ENCODE measurements at places on chromosomes 1 and 21.

DNA sequence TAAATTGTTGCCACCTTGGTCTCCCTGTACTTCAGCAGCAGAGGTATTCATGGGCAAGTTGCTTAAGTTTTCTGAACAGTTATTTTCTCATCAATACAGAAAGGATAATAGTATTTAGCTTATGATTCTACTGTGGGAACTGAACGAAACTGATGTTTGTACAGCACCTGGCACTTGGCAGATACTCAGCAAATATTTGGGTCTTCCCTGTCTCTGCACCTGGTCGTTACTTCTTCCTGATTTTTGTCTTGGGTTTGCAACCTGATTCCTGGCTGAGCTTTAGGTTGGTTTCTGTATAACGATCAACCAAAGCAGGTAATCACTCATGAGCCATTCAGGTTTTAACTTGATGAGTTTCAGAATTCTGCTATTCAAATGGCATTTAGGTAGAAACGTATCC, 490.6 kb downstream of the KIF26B start:
- no peak for ATAC-seq

GRCh38 chr1:170674986-170675385, 11.1 kb downstream of the PRRX1 start:
- no peak for ATAC-seq

DNA sequence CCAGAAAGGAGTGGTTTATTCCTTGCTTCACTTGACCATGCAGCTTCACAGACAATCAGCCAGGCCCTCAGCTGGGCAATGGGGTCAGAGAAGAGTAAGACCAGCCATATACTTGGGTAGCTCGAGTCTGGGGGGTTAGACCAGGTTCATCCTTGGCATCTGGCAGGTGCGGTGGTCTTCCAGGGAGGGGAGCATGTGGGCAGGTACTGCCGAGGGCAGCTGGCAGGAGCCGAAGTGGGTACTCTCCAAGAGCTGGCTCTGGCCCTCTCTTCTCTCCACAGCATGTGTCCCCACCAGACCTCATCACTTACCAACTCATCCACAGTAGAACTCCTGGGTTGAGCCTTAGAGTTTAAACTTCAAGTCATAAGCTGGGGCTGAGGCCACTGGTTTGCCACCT, 156.8 kb downstream of the FOXD2 start:
- no peak for ATAC-seq

- ATAC-seq: no peak
Observed at GRCh38 chr1:233815865-233816264, 88.6 kb upstream of the SLC35F3 start.

DNA sequence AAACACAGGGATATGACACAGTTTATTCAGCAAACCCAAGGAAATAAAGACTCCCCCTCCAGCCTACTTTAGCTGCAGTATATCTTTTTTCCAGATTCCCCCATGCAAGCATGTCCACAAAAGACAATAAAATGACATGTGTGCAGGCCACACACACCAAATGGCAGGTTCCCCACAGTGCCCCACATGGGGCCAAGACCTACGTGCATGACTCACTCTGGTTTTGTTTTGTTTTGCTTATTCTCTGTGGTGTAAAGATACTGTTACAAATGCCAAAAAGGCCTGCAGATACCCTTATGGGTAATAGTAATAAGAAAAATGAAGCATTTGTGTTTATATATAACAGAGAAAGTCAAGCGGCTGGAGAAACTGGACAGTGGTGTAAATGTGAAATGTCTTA, 71.6 kb downstream of the RD3 start:
- ATAC-seq: no peak

Measured in activated CD4-positive, CD25-positive, alpha-beta regulatory T cell treated with anti-CD3 and anti-CD28 coated beads, Interleukin-2, amount 50 U/mL, for 24 hours (primary cell).